Spinal cord (tissue), 10 donors: ENCODE measurements at places on chromosomes 1 and 21.

DNA sequence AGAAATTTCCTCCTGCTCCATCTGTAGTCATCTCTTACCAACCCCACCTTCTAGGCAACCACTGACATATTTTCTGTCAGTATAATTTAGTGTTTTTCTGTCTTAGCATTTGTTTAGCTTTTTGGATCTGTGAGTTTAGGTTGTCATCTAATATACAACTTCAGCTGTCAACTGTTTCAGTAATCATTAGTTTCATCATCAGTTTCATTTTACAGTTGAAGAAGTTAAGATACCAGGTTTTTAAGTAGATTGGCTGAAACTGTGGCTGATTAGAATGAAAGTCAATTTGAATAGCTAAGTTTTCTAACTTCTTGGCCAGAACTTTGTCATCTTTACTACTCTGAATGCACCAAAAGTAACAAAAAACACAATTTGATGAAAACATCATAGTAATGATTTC is 1957.3 kb downstream of the NCAM2 start:
- DNase-seq, result no peak

DNA sequence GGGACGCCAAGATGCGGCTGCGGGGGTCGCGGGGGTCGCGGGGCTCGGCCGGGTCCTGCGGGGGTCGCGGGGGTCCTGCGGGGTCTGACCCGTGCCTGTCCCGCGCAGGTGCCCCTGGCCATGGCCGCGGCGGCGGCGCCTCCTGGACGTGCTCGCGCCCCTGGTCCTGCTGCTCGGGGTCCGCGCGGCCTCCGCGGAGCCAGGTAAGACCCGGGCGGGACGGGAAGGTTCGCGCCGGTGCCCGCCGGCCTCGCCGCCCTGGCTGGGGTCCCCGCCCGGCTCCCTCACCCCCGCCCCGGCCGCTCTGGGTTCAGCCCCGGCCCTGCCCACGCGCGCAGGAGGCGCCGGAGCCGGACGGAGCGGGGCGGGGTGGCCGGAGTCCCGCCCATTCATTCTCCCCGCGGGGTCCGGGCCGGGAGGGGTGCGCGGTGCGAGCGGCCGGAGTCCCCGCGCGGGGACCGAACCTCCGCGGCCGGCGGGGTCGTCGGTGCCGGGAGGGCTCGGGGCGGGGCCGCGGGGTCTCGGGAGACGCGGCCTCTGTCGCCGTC is 380 bp downstream of the COL18A1 start:
- no peak for DNase-seq

GRCh38 chr1:107246775-107247345 is 106.0 kb downstream of the NTNG1 start:
- DNase-seq, result no peak

GRCh38 chr1:53625049-53625448 is 113.9 kb downstream of the GLIS1 start:
- DNase-seq, result no peak

DNA sequence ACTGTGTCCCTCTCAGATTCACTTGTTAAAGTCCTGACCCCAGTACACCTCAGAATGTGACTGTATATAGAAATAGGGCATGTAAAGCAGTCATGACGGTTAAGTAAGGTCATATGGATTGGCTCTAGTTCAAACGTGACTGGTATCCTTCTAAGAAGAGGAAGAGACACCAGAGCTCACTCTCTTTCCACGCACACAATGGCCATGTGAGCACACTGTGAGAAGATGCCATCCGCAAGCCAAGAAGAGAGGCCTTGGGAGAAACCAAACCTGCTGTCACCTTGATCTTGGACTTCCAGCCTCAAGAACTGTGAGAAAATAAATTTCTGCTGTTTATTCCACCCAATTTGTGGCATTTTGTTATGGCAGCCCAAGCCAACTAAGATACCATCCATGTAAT is 56.8 kb upstream of the IRF2BP2 start:
- DNase-seq, result no peak

- no peak for DNase-seq
Measured at GRCh38 chr1:39142401-39143060, 62.0 kb upstream of the MACF1 start.

GRCh38 chr1:21703318-21703963 is 34.3 kb upstream of the RAP1GAP start:
- DNase-seq, result no peak

DNA sequence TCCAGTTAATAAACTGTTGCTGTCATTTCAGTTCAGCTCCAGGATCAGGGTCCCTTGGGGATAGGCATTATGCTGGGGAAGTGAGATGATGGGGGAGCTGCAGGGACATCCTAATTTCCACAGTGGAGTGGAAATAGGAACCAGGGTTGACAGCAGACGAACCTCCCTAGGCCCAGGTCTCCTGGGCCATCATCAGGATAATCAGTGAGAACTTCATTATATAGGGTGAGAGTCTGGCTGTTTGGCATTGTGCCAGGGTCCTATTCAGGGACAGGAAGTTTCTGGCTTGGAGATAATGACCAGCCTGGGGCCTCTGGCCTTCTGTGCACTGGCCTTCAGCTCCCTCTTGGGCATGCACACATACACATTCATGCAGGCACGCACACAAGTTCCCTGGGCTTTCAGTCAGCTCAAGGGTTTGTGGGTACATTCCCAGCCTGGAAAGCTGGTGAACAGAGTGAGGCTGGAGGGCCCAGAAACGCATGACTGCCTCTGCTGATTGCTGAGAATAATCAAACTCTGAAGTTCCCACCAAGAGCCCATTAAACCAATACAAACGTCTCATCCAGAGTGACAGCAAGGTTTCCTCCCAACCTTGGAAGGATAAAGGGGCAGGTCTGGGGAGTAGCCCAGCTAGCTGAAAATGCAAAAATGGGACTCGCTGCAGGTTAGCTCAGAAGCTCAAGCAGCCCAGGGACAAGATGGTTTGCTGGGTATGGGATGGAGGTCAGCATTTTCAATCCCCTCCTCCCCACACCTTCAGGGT is 13.9 kb upstream of the LRIG2 start:
- no peak for DNase-seq

- DNase-seq, result no peak
Measured at GRCh38 chr1:35173909-35174540, 18.9 kb downstream of the SFPQ start.

DNA sequence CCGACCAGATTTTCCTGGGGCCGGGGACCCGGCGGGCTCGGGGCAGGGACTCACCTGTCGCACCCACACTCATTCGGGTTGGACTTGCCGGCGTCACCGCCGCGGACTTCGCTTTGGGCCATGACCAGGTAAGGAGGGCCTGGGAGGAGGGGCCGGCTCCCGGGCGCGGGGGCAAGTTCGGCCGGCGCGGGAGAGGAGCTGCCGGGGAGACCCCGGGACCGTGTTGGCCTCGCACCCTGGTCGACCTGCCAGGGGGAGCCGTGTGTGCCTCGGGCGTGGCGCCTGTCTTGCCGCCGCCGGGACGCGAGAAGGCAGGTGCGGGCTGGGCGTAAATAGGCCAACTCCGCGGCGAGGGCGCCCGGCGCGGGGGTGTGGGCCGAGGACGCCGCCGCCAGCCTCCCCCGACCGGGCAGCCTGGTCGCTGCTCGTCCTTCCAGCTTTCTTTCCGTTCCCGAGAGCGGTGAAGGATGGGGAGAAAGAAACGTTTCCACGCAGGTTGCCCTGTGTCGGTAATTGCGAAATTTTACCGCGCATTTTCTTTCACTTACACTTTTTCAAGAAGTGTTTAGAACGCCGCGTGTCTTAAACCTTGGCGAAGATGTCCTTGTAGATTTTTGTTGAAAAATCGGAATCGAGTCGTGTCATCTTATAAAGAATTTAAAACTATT is 558 bp downstream of the USP1 start:
- DNase-seq, result no peak

- no peak for DNase-seq
Measured at GRCh38 chr1:159266832-159267231, 35.3 kb upstream of the FCER1A start.

GRCh38 chr1:82445827-82446226 is 645.1 kb downstream of the ADGRL2 start:
- no peak for DNase-seq

DNA sequence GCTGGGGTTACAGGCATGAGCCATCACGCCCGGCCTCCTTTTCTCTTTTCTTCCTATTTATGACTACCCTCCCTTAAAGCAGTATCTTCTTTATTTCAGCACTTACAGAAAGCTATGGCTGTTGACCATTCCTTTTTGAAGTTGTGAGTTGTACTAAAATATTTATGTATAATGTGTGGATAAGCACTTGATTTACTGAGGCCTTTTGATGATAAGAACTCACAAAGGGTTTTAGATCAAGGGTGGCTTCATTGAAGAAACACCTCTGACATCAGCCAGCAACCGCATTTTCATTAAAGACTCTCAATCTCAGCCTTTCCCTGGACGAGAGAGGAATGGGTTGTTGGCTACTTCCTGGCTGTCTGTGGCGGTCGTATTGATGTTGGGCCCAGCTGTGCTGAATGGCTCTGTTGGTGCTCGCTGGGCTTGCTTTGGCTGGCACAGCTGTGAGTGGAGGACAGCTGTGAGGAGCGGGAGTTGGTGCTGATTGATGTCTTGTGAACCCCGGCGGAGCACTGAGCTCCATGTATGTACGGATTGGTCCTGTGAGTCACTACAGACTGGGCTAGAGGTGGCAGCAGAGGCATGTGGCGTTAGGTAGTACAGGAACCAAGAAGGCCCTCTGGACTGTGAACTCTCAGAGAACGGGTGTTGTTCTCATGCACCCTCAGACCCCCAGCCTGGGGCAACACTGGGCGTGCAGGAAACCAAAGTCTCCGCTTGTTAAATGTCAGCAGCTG is 208.8 kb downstream of the KIF26B start:
- no peak for DNase-seq

DNA sequence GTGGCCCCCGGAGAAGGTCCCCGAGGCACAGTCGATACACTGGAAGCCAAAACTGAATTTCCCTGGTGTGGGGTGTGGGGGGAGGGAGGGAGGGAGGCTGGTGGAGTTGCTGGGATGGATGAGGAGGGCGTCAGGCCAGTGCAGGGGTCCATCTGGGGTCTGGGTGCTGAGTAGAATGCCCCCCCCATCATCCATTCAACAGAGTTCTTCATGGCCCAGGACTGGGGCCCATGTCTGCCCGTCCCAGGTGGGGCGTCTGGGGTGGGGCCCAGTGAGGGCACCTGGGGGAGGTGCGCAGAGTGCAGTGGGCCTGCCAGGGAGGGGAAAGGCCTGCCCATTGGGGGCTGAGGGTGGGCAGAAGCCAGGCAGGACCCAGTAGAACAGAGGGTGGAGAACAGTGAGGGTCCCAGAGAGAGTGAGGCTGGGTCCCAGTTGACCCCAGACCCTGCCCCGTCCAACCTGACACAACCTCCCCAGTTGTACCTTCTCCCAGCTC is 1.9 kb downstream of the TNFRSF18 start:
- no peak for DNase-seq

DNA sequence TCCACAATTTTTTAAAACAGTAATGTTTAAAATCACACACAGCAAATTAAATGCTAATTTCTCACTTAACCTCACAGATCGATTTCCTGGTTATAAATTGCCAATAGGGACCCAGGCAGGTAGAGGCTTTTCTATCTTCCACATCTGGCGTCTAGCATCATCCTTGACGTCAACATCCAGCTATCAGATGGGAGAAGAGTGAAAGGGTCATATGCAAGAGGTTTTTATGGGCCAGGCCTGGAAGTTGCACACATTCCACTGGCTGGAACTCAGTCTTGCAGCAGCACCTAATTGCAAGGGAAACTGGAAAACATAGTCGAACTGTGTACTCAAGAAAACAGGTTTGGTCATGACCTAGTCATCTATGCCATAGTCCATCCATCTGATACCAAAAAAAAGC is 6.0 kb upstream of the EEIG2 start:
- DNase-seq, result no peak

DNA sequence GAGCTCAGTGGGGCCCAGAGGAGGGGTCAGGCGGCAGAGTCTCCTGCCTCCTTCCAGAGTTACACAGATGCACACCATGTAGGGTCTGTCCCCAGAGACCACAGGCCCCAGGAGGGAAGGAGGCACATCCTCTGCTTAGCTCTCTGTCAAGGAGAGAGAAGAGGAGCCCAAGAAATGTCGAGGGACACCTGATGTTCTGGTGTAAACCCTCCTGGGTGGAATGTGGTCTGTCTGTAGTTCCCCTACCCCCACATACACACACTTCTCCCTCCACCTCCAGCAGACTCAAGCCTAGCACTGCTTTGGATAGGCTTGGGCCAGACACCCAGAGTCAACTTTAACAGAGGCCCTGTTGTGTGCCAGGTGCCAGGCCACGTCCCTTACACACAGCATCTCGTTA is 34.2 kb downstream of the KIF21B start:
- DNase-seq, result no peak

DNA sequence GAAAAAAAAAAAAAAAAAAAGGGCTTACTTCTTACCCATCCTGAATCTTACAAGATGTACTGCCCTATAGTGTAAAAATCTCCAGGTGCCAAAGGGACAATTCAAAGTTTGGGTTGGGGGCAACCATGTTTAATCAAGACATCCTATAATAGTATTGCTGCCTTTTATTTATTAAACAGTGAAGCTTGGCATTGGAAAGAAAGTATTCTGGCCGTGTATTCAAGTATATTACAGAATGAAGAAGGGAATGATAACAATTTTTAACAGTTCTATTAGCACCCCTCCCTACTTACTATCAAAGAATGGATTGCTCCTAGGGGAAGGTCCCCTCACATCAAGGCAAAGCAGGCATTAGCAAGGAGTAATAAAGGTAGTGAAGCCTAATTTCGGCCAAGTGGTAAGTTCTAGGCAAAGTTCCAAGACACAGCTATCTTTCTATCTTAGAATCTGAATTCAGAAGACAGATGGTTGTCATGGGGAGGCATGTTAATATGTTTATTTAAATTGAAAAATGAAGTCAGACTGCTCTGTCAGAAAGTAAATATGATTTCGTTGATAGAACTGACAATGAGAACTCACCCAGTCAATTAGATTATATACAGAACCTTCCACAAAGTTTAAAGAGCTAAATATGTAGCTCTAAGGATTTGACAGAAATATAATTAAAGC is 24.6 kb downstream of the ST7L start:
- no peak for DNase-seq

DNA sequence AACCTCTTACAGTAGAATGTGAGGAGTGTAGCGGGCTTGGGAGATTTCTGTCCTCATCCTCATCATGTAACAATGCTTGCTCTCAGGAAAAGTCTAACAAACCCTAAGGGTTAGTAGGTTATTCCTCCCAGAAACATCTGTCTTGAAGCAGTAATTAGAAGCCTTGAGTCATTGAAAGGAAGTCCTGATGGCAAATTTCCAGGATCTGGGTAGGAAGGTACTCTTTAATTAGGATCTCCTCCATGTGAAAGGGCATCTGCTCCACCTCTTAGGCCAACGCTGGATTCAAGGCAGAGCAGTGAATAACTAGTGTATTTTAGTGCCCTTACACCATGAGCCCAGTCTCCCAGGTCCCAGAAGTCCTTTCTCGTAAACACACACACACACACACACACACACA is 106.6 kb upstream of the BARHL2 start:
- no peak for DNase-seq
